ENCODE measurements at places on chromosomes 12 and 14.

- DNase-seq: no peak
These were observed 6.0 kb downstream of the SNAPC1 start for GRCh38 chr14:61768240-61768639.

GRCh38 chr12:3833670-3834310, 39.4 kb downstream of the PARP11 start:
- no peak for DNase-seq

GRCh38 chr12:2266666-2267620, 214.2 kb downstream of the CACNA1C start:
- peak; percentile 66 for DNase-seq

- DNase-seq: no peak
These were observed 268.7 kb downstream of the ALG10 start for GRCh38 chr12:34291001-34291400.

DNA sequence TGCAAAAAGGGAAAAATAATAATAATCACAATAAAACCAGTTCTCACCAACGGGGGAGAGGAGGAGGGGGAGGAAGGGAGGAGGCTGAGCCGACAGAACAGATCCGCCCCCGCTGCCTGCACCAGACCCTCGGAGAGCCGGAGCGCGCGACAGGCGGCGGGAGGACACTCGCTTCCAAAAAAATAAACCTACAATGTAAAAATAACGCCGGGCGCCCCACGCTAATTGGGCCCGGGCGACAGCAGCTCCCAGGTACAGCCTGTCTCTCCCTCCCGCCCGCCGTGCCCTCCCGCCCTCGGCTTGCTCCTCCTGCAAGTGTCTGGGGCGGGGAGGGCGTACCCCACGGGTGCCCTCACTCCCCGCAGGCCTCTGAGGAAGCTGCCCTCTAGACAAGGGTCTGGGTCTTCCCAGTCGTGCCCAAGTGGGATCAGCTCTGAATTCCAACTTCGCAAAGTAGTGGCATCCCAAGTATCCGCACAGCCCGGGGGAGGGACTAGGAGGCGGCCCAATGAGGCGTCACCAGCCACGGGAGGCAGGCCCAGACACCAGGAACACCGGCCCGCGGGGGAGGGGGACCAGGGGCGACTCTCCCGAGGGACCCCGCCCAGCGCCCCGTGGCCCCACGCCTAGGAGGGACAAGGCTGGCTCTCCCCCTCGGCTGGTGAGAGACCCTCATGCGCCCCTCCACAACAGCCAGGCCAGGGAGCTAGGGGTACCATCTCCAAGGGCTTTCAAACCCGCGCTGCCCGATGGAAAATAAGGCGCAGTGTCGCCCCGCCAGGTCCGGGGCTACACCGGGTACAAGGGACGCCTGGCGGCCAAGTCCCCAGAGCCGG, 1.0 kb downstream of the NCOR2 start:
- DNase-seq: peak; percentile 93

GRCh38 chr12:8584004-8584403, 28.7 kb downstream of the AICDA start:
- DNase-seq: no peak

DNA sequence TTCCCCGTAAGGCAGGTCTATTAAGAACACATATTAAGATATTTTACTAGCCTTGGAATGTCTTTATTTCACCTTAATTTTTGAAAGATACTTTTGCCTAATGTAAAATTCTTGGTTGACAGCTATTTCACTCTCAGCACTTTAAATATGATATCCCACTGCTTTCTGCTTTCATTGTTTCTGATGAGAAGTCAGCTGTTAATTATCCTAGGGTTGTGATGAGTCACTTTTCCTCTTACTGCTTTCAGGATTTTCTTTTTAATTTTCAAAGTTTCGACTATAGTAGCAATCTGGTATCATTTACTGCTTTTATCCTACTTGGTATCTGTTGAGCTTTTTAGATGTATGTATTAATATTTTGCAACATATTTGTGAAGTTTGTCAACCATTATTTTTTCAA, 578.9 kb upstream of the ATP2B1 start:
- no peak for DNase-seq

DNA sequence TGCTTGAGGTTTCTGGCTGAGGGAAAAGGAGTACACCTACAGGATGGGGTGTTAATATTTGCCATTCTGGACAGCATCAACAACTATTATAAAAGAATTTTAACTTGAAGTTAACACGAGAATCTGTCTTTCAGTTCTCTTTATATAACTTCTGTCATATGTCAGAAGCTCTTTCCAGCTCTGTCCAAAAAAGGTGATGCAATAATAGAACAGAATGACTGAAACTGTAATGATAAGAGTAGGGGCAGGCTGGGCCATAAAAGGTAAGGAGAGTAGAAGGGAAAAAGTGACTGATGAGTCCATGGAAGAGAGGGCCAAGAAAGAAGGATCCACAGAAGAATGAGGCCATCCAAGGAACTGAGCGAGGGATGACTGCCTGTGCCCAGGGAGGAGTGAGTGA, 966.7 kb upstream of the FBXO33 start:
- DNase-seq: no peak

DNA sequence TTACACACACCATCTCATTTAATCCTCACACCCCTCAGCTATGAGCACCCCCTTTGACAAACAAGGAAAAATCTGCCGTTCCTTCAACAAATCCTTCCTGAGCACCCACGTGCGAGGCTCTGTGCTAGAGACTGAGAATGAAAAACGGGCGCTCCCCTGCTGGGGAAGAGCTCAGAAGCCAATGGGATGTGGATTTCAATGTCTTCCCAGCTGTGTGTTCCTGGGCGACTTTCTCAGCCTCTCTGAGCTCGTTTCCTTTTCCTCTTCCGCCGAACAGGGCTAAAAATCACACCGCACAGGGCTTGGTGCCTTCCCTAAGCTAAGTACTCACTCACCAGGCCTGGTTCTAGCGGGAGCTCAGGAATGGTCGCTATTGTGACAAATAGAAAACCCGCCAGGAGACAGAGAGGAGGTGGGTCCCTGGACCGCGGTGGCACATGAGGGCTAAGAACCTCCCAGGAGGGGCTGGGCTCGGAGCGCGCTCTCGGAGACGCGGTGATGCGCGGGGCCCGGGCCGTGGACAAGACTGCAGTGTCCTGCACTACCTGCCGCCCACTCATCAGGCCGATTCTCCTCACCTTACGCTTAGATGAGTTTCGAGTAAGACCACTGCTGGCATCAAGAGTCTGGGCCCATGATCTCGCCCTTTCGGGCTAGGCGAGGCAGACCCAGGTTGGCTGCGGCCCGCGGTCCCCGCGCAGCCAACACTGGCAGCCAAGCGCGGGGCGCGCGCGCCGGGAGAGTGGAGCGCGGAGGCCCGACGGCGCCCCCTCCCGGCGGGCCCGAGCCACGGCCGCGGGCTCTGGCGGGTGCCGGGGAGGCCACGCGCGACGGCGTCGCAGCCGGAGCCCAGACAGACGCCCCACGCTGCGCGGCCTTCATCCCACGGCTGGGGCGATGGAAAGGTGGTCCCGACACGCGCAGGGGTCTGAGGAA, 17.0 kb downstream of the ZDHHC22 start:
- DNase-seq: peak; percentile 34

GRCh38 chr12:124921200-124922031, 7.0 kb upstream of the UBC start:
- DNase-seq: peak; percentile 75

DNA sequence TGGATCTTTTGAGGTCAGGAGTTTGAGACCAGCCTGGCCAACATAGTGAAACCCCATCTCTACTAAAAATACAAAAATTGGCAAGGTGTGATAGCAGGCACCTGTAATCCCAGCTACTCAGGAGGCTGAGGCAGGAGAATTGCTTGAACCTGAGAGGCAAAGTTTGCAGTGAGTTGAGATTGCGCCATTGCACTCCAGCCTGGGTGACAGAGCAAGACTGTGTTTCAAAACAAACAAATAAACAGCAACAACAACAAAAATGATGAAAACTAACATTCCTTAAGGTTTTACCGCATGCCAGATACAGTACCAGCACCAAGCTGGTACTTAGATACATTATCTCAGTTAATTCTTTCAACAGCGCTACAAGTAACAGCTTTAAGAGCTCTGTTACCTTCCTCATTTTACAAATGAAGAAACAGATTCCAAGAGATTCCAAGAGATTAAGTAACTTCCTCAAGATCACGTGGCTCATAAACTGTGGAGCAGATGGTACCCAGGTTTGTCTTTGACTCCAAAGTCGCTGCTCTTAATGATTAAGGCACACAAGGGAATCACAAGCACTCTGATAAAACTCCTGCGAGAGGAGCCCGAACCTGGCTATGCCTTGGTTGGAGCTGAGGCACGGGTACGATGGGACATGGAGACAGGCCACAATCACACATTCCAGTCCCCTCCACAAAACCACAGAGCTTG, 17.7 kb upstream of the PLEK2 start:
- DNase-seq: no peak

- DNase-seq: no peak
These were observed 134.6 kb upstream of the PZP start for GRCh38 chr12:9342614-9343353.

GRCh38 chr12:46663318-46663717, 162.5 kb downstream of the SLC38A4 start:
- peak; percentile 71 for DNase-seq

DNA sequence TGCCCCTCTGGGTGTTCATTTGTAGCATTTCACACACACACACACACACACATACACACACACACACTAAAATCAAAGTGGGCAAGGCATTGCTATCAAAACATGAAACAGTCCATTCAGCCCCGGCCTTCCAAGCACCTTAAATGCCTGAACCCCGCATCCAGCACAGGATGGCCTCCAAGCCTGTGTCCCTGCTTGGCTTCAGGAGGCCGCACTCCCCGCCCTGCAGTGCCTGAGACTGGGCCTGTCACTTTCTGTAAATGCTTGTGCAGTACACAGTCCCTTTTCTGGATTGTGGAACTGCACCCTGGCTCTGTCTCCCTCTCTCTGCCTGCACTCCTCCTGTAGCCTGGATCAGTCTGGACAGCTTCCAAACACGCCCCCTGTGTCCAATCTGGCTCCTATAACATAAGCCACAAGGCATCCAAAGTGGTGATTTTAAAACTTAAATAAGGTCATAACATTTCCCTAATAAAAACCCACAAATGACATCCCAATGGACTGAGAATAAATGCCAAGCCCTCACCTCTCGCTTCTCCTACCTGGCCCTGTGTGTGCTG, 972.2 kb upstream of the TMEM132C start:
- DNase-seq: no peak
